ENCODE measurements at places on chromosomes 5 and 9.

DNA sequence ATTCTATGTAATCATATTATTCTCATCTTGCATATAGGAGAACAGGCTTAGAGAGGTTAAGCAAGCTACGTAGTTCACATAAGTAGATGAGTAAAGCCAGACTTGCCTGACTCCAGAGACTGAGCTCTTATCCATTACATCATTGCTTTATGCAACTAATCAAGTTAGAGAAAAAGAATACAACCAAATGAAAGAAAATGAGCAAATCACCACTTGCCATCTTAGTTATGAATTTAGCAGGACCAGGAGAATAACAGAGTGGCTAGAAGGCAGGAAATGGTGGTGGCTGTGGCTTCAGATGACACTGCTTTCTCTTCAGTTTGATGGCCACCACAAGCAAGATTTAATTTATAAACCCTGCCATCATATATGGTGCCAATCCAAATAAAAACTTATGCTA, 26.6 kb downstream of the POC5 start:
- no peak for DNase-seq

DNA sequence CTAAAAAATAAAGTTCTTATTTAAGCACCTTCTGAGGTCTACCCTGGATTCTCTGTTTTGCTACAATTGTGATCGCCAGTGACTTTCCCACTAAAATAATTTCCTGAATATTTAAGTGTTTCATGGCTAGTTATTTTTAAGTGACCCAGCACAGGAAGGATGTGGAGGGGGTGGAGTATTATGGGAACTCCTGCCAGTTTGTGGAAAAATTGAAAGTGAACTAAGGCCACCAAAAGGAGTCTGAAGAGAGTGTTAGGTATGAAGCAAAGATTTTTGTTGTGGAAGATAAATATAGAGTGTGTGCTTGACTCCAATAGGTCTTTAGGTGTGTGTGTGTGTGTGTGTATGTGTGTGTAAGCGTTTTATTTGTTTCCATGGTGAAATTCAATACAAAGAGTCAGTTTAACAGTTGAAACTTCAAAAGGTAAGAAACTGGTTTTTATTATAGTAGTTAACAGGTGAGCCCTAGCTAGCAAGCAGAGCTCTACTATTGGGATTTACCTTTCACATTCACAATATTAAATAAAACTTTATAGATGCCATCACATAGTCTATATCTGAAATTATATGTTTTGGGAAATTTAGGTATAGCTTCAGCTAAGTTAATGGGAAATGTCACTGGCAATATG, 25.6 kb downstream of the RASGRF2 start:
- no peak for DNase-seq

- DNase-seq, result no peak
These were observed 755 bp downstream of the DND1 start for GRCh38 chr5:140672455-140673186.

DNA sequence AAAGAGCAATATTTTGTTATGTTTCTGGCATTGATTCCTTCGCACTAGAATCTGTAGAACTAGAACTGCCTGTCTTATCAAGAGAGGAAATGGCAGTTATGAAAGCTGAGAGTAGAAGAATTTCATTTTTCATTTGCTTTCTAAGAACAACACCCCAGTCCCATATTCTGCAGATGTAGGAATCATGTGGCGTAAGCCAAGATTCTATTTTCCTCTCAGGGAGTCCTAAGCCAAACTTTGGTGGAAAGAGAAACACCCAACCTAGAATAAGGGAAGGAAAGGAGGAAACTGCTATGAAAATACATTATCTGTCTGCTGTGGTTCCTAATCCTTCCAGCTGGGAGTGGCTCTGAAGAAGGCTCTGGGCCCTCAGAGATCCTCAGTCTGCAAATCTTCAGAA, 1176.9 kb upstream of the C9orf72 start:
- no peak for DNase-seq

GRCh38 chr9:122246666-122247065, 17.9 kb upstream of the LHX6 start:
- no peak for DNase-seq

DNA sequence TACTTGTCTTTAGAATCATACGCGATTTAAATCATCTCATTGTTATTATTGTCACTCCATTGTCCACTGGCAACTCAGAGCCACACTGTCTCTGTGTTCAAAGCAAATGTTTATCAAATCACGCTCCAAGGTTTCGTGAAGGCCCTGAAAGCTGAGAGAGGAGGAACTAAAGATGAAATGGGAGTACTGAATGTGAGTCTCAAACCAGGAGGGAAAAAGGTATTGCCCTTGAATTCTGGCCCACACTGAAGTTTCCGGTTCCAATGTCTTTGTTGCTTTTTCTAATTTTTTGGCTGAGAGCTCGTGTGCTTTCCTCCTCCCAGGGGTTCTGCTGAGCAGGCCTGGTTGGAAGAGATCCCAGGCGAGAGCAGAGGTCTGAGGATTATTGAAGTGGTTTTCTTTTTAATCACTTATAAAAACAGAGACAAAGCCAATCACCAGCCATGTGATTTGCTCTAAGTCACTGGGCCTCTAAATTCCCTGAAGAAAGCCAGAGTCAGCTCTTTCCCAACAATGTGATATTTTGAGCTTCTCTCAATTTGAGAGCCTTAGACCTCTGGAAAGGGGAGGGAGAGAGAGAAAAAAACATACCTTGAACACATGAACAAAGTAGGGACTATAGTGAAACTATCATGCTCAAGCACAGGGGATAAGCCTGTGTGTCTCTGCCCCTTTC, 420.8 kb upstream of the GRAMD2B start:
- no peak for DNase-seq

DNA sequence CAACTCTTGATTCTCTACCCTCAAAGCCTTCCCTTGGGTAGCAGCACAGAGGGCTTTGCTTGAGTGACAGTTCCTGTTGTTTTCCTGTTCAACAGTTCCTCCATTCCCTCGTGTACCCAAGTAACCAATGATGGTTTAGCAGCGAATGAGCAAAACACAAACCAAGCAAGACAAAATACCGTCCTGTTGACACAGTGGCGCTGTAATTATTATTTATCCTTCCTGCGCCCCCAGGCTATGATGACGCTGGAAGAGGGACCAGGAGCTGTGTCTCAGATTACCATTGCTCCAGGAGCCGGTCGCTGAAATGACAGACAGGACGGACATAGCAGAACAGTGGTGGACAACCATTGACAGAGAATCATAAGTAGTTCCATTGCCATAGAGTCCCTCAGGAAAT, 154.8 kb downstream of the GADD45G start:
- no peak for DNase-seq

DNA sequence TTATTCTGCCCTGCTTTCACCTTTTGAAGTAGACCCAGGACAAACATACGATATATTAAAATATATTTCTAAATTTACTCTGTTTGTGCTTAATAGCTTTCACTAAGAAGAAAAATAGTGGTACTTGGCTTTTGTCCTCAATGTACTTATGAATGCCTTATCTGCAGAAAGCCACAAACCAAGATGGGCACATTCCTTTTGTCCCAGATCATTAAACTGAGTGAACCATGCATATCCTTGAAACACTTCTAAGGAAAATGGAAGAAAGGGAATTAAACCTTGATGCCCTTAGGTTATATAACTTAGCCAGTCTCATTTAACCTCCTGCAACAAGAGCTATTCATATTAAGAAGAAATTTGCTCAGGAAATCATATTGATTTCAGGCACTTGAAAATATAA, 553.8 kb upstream of the CDH9 start:
- no peak for DNase-seq

DNA sequence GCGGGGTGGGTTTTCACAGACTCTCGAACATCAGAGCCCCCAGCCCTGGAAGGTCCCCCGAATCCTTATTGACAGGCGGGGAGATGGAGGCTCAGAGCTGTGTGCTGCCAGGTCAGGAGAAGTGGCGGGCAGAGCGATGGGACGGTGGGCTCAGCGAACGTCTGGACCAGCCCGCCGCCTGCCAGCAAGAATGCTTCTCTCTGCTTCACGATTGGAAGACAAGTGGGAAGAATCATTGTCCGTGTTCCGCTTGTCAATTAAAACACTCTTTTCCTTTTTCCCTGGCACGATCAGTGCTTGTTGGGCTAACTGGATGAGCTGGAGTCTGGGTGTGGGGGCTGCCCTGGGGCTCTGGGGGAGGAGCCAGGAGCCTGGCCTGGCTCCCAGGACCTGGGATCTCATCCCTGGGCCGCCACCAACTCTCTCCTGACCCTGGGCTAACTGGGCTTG, 1.6 kb downstream of the COL5A1 start:
- DNase-seq, result no peak

GRCh38 chr5:58069016-58069705, 390.7 kb downstream of the PLK2 start:
- no peak for DNase-seq

- DNase-seq, result no peak
These were observed 9.9 kb upstream of the HSPA4 start for GRCh38 chr5:133041910-133042309.

DNA sequence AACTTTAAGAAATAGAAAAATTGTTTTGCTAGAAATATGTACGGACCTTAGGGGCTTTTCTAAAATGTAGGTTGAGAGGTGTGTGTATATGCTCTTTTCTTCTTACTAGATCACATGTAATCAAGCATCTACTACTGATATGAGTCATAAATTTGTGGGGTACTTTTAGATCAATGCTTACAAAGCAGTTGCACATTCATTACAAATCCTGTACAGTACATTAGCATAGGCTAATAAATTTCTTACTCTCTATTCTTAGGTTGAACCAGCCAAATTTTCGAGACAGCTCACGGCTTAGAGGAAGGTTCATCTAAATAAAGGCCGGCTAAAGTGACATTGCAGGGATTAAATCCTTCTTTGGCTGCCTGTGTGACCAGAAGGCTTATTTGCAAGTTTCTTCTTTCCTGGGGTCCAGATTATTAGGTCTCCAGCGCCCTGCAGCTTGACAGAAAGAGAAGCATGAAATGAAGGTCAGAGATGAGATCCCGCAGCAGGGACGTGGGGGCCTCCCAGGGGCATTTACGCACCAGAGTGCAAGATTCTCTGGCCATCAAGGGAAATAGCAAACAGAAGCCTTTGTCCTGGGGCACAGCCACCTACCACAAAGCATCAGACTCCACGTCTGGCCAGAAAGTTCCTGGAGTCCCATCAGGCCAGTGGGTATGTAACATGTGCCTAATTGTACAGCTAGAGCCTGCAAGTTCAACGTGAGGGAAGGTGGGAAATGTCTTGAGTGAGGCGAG, 53.0 kb downstream of the NIM1K start:
- no peak for DNase-seq

Data from NCI-H1048 (cell line).